ENCODE measurements at places on chromosomes 6 and 20.

- no peak for DNase-seq
- H3K4me1 ChIP-seq, result no peaks in the 10 kb centered on the region
- H3K27ac ChIP-seq, result no peak overlapping the region
Observed at GRCh38 chr20:9978397-9979004, 56.3 kb upstream of the ANKEF1 start.

GRCh38 chr20:4918473-4918872 is 82.8 kb downstream of the SLC23A2 start:
- H3K4me1 ChIP-seq, result peaks cover 17% of the 10 kb centered on the region
- no peaks in the 10 kb centered on the region for H3K27me3 ChIP-seq
- H3K4me3 ChIP-seq, result no peak overlapping the region
- H3K36me3 ChIP-seq, result peaks cover 22% of the 10 kb centered on the region
- H3K27ac ChIP-seq, result no peak overlapping the region
- DNase-seq, result no peak

GRCh38 chr20:57801581-57801980 is 91.8 kb upstream of the PMEPA1 start:
- H3K27ac ChIP-seq, result no peak overlapping the region
- no peaks in the 10 kb centered on the region for H3K4me1 ChIP-seq
- H3K27me3 ChIP-seq, result peaks cover 7% of the 10 kb centered on the region
- no peak for DNase-seq

GRCh38 chr6:133017581-133017980 is 203.2 kb downstream of the RPS12 start:
- H3K27ac ChIP-seq, result no peak overlapping the region
- no peak overlapping the region for H3K4me3 ChIP-seq

GRCh38 chr20:43529051-43529450 is 21.6 kb downstream of the L3MBTL1 start:
- H3K4me3 ChIP-seq, result no peak overlapping the region
- H3K4me1 ChIP-seq, result no peaks in the 10 kb centered on the region
- H3K36me3 ChIP-seq, result peaks cover 8% of the 10 kb centered on the region

- no peaks in the 10 kb centered on the region for H3K4me1 ChIP-seq
- DNase-seq, result no peak
- H3K36me3 ChIP-seq, result peaks cover 8% of the 10 kb centered on the region
- H3K27ac ChIP-seq, result no peak overlapping the region
- no peak overlapping the region for H3K4me3 ChIP-seq
- peaks cover 5% of the 10 kb centered on the region for H3K27me3 ChIP-seq
Observed at GRCh38 chr20:6045566-6045965, 8.3 kb downstream of the LRRN4 start.

DNA sequence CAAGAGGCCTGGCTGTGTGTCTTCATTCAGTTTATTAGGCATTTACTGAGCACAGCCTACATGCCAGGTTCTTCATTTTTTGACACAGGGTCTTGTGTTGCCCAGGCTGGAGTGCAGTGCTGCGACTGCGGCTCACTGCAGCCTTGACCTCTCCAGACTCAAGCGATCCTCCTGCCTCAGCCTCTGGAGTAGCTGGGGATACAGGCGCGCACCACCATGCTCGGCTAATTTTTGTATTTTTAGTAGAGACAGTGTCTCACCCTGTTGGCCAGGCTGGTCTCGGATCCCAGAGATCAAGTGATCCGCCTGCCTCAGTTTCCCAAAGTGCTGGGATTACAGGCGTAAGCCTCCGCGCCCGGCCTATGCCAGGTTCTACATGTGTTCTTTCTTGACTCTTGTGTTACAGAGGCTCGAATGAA is 601 bp upstream of the ATRN start:
- H3K4me3 ChIP-seq, result peak overlapping the region; percentile 96
- DNase-seq, result no peak
- H3K4me1 ChIP-seq, result peaks cover 38% of the 10 kb centered on the region
- peak overlapping the region; percentile 76 for H3K27ac ChIP-seq

- H3K4me1 ChIP-seq, result peaks cover 2% of the 10 kb centered on the region
- H3K36me3 ChIP-seq, result no peaks in the 10 kb centered on the region
- H3K27me3 ChIP-seq, result peaks cover 8% of the 10 kb centered on the region
- no peak for DNase-seq
Observed at GRCh38 chr20:59752101-59752586, 147.8 kb downstream of the PHACTR3 start.

DNA sequence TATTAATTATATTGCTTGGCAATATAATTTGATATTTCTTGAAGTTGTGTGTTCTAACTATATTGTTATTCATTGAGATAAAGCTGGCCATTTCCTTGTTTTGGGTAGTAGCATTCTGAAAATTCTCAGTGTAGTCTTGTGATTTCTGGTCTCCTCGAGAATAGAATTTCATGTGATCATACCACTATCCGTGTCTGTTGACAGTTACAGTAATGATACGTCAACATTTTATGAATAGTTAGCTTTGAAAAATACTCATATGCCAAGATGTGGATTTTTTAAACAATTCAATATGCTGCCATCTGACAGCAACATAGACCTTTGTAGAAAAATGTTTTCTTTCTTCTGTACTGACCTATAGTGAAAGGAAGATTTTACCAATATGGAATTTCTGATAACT is 723.7 kb upstream of the SLC35B3 start:
- H3K27me3 ChIP-seq, result no peaks in the 10 kb centered on the region
- peaks cover 2% of the 10 kb centered on the region for H3K36me3 ChIP-seq
- no peak for DNase-seq
- H3K27ac ChIP-seq, result no peak overlapping the region
- H3K4me1 ChIP-seq, result no peaks in the 10 kb centered on the region

- no peak for DNase-seq
- no peaks in the 10 kb centered on the region for H3K36me3 ChIP-seq
- H3K27me3 ChIP-seq, result peaks cover 19% of the 10 kb centered on the region
Observed at GRCh38 chr20:57509665-57510237, 15.2 kb downstream of the CTCFL start.

DNA sequence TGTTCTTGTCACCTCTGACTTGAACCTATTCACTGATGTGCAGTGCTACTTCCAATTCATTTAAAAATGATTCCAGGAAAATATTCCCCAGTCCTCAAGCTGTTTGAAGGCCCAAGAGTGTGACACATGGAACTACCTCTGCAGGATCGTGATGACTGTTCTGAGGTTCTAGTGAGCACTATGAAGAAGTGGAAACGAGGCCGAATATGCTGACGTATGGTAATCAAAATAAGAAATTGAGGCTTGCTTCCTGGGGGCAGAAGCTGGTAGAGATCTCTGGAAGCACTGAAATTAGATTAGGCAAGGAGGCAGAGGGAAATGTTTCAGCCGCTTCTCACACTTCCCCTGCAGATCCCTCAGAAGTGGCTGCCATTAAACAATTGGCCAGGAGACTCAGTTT is 15.7 kb downstream of the TMEM242 start:
- no peak overlapping the region for H3K4me3 ChIP-seq
- peaks cover 5% of the 10 kb centered on the region for H3K36me3 ChIP-seq
- H3K27me3 ChIP-seq, result no peaks in the 10 kb centered on the region
- H3K27ac ChIP-seq, result no peak overlapping the region
- no peak for DNase-seq

- no peaks in the 10 kb centered on the region for H3K27me3 ChIP-seq
- no peak overlapping the region for H3K4me3 ChIP-seq
- H3K27ac ChIP-seq, result no peak overlapping the region
- no peaks in the 10 kb centered on the region for H3K4me1 ChIP-seq
Observed at GRCh38 chr6:48176645-48177308, 65.8 kb upstream of the PTCHD4 start.

- no peak for DNase-seq
- peaks cover 13% of the 10 kb centered on the region for H3K4me1 ChIP-seq
- peak overlapping the region; percentile 33 for H3K4me3 ChIP-seq
- H3K27ac ChIP-seq, result peak overlapping the region; percentile 67
- H3K36me3 ChIP-seq, result no peaks in the 10 kb centered on the region
- H3K27me3 ChIP-seq, result peaks cover 3% of the 10 kb centered on the region
Observed at GRCh38 chr6:168851460-168852375, 401.9 kb downstream of the THBS2 start.

- H3K4me3 ChIP-seq, result no peak overlapping the region
- no peaks in the 10 kb centered on the region for H3K36me3 ChIP-seq
- H3K27me3 ChIP-seq, result peaks cover 12% of the 10 kb centered on the region
- no peak overlapping the region for H3K27ac ChIP-seq
Observed at GRCh38 chr6:88145298-88145963, 20.7 kb downstream of the CNR1 start.

GRCh38 chr6:167904791-167905190 is 78.1 kb downstream of the AFDN start:
- no peaks in the 10 kb centered on the region for H3K27me3 ChIP-seq
- no peak for DNase-seq
- H3K27ac ChIP-seq, result no peak overlapping the region
- no peak overlapping the region for H3K4me3 ChIP-seq

- DNase-seq, result no peak
- H3K4me3 ChIP-seq, result no peak overlapping the region
- peaks cover 4% of the 10 kb centered on the region for H3K27me3 ChIP-seq
- H3K27ac ChIP-seq, result no peak overlapping the region
Observed at GRCh38 chr6:133553652-133554051, 312.5 kb downstream of the EYA4 start.

- DNase-seq, result no peak
- H3K4me1 ChIP-seq, result no peaks in the 10 kb centered on the region
- H3K27ac ChIP-seq, result no peak overlapping the region
- H3K4me3 ChIP-seq, result no peak overlapping the region
- no peaks in the 10 kb centered on the region for H3K27me3 ChIP-seq
Observed at GRCh38 chr20:23138226-23138625, 52.1 kb upstream of the CD93 start.
